ENCODE measurements at places on chromosomes 1 and 21. TPM values are rescaled to one million over a fixed set of nuclear protein-coding genes. Genes with fewer than 3 reads are reported as not detected.

- H3K4me3 ChIP-seq = peak overlapping the region; percentile 58
- no peaks in the 10 kb centered on the region for H3K27me3 ChIP-seq
- peaks cover 2% of the 10 kb centered on the region for H3K36me3 ChIP-seq
- peak; percentile 81 for DNase-seq
These were observed 257.7 kb upstream of the SGIP1 start for GRCh38 chr1:66276218-66276617.

DNA sequence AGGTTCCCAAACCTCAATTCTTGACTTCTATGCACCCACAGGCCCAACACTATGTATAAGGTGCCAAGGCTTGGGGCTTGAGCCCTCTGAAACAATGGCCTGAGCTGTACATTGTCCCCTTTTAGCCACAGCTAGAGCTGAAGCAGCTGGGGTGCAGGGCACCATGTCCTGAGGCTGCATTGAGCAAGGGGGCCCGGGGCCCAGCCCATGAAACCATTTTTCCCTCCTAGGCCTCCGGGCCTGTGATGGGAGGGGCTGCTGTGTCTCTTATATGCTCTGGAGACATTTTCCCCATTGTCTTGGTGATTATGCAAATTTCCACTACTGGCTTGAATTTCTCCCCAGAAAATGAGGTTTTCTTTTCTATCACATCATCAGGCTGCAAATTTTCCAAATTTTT lies 155.5 kb downstream of the FASLG start:
- H3K36me3 ChIP-seq = peaks cover 9% of the 10 kb centered on the region
- H3K4me3 ChIP-seq = no peak overlapping the region
- peaks cover 31% of the 10 kb centered on the region for H3K4me1 ChIP-seq

- H3K27me3 ChIP-seq = no peaks in the 10 kb centered on the region
- no peaks in the 10 kb centered on the region for H3K36me3 ChIP-seq
- H3K27ac ChIP-seq = no peak overlapping the region
- DNase-seq = no peak
- H3K4me1 ChIP-seq = no peaks in the 10 kb centered on the region
These were observed 189.0 kb downstream of the CENPF start for GRCh38 chr1:214791961-214792360.

GRCh38 chr1:3661631-3662030 lies 9.3 kb downstream of the TP73 start:
- H3K27ac ChIP-seq = no peak overlapping the region
- no peaks in the 10 kb centered on the region for H3K36me3 ChIP-seq
- no peak for DNase-seq
- no peak overlapping the region for H3K4me3 ChIP-seq
- H3K4me1 ChIP-seq = no peaks in the 10 kb centered on the region
- peaks cover 7% of the 10 kb centered on the region for H3K27me3 ChIP-seq

- peaks cover 2% of the 10 kb centered on the region for H3K27me3 ChIP-seq
- H3K4me3 ChIP-seq = no peak overlapping the region
- no peak overlapping the region for H3K27ac ChIP-seq
These were observed 283.1 kb downstream of the PLPP3 start for GRCh38 chr1:56295949-56296929.

DNA sequence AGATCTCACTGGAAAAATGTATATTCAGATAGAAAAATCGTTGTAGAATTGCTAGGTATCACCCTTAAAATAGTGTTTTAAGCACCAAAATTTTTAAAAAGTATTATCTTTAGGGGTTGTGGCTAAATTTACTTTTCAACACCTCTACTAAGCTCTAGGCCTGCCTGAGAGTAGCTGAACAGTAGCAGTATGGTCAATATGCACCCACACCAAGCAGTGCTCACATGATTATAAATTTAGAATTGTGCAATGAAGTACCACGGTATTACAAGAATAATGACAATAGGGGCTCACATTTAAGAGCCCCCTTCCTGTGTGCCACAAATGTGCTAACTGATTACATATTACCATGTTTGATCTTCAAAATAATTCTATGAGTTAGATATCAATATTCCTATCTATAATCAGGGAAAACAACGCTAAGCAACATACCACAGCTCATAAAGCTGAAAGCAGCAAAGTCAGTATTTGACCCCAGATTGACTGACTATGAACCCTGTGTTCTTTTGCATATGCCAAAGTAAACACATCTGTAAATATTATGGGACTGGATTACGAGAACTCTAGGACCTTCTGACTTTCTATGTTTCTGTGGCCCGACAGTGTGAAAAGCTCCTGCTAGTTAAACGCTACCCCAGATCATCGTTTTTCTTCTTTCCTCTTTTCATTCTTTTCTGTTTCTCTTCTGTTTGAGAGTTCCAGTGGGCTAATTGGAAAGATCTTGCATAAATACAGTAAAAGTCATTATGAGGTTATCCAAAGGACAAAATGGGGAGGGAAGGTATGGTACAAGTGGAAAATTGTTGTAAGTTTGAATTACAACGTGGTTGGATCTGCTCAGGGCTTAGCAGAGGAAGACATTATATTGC lies 201.1 kb upstream of the C1orf87 start:
- no peak for DNase-seq
- H3K4me3 ChIP-seq = no peak overlapping the region
- no peak overlapping the region for H3K27ac ChIP-seq
- no peaks in the 10 kb centered on the region for H3K4me1 ChIP-seq

DNA sequence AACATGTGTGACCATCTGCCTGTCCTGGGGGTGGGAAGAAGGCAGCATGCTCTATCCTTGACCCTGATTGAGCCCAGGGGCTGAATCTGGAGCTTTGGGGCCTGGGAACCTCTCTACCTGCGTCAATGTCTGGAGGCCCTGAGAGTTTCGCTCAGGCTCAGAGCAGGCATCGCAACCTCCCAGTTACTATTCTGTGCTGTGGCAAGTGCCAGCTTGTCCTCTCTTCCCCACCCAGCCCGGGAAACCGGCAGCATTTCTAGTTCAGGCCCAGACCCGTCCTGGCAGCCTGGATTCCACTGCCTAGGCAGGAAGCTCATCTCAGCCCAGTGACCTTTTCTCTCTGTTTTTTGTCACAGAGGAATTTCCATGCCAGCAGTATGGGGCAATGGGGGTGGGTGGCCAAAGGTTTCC lies 10.0 kb upstream of the IRF6 start:
- no peak for DNase-seq
- peaks cover 10% of the 10 kb centered on the region for H3K27me3 ChIP-seq
- H3K27ac ChIP-seq = no peak overlapping the region
- no peaks in the 10 kb centered on the region for H3K36me3 ChIP-seq

GRCh38 chr1:229862017-229862774 lies 204.8 kb upstream of the GALNT2 start:
- no peaks in the 10 kb centered on the region for H3K36me3 ChIP-seq
- no peak for DNase-seq
- no peak overlapping the region for H3K27ac ChIP-seq
- peaks cover 4% of the 10 kb centered on the region for H3K27me3 ChIP-seq

DNA sequence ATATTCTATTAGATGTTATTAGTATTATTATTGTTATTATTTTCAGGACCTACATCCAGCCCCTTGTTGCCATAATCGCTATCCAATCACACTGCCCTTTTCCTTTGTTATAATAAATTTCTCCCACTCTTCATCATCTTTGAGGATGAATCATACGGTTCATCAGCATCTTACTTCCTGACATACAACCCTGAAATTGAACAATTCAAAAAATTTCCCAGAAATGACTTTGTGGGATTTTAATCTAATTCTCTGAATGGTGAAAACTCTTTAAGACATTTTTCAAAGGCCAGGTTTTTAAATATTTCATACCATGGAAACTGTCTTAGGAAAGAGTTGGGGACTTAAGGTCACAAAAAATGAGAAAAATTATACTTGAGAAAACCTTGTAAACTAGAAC lies 353.5 kb downstream of the ST6GALNAC3 start:
- H3K4me3 ChIP-seq = no peak overlapping the region
- no peaks in the 10 kb centered on the region for H3K36me3 ChIP-seq
- peaks cover 2% of the 10 kb centered on the region for H3K27me3 ChIP-seq
- H3K4me1 ChIP-seq = no peaks in the 10 kb centered on the region
- no peak overlapping the region for H3K27ac ChIP-seq

- peaks cover 69% of the 10 kb centered on the region for H3K4me1 ChIP-seq
- DNase-seq = peak; percentile 94
- peak overlapping the region; percentile 96 for H3K27ac ChIP-seq
- peak overlapping the region; percentile 75 for H3K4me3 ChIP-seq
These were observed 8.0 kb upstream of the B4GALT3 start for GRCh38 chr1:161185282-161185682.

DNA sequence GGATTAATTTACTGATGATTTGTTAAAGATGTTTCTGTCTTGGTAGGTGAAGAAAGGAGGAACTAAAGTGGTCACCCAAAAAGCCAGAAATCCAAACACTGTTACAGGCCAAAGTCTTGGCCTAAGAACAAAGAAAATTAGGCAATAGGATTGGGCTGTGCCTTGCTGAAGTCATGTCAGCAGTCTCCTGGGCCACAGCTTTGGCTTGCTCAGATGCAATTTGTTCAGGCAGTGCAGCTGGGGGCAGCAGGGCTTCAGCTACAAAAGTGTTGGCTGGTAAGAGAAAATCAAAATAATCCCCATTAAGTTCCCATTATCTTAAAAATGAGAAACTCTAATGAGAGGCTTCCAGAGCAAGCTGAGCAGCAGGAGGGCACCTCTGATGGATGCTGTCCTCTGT lies 14.0 kb upstream of the RAP1A start:
- DNase-seq = no peak
- no peaks in the 10 kb centered on the region for H3K27me3 ChIP-seq
- H3K4me1 ChIP-seq = peaks cover 53% of the 10 kb centered on the region
- peaks cover 35% of the 10 kb centered on the region for H3K36me3 ChIP-seq

DNA sequence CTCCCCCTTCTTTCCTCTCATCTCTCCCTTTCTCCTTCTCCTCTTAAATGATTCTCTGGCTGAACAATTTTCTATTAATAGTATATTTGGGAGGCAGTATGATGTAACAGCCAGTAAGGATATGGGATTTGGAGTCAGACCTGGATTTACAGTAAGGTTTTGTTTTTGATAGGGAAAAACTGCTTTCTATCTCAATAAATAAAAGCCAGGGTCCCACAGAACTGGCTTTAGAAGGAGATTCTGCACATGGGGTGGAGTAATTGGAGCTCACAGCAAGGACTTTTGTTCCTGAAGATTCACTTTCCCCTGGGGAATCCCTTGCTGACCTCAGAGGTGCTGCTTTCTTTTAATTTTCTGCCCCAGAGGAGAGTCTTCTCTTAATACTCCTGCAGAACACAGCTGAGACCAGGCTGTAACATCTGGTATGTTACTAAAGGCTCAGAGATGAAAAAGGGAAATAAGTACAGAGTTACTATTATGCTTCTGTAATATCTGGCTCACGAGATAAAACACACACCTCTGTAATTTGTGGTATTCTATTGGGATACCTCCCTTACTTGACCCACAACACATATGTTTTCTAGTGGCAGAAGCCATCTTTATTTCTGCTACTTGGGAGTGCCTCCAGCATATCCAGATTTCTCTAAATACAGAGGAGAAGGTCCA lies 13.4 kb downstream of the EPB41 start:
- H3K27ac ChIP-seq = peak overlapping the region; percentile 89
- peaks cover 13% of the 10 kb centered on the region for H3K36me3 ChIP-seq
- no peaks in the 10 kb centered on the region for H3K27me3 ChIP-seq
- H3K4me3 ChIP-seq = peak overlapping the region; percentile 73
- peak; percentile 64 for DNase-seq

DNA sequence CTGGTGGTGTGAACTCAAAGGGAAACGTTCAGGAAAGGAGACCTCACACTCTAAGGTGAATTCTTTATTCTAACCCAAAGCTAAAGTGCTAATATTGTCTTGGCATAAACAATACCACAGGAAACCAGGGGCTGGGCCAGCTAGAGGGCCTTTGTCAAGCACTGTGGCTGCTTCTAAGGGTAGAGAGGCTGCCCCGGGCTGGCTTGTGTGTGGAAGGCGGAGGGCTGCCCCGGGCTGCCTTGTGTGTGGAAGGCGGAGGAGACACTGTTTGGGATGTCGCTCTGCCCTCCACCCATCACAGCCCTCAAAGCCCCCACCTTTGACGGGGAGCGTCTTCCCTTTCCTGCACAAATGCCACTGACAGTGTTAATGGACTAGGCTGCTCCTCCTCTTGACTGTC lies 216.8 kb downstream of the TOMM20 start:
- DNase-seq = no peak
- no peak overlapping the region for H3K4me3 ChIP-seq
- no peak overlapping the region for H3K27ac ChIP-seq

- peak overlapping the region; percentile 66 for H3K4me3 ChIP-seq
- DNase-seq = no peak
- H3K27me3 ChIP-seq = peaks cover 51% of the 10 kb centered on the region
These were observed 24.2 kb downstream of the PTPRU start for GRCh38 chr1:29260531-29260930.

APCS gene
- not detected for total RNA-seq

ADAMTS4 gene
- total RNA-seq = 0.66 TPM

E2F2 gene
- total RNA-seq = 30.4 TPM

HSD11B1 gene
- 15.1 TPM for total RNA-seq

NRAS gene
- total RNA-seq = 61.4 TPM

ACTA1 gene
- not detected for total RNA-seq

DTL gene
- total RNA-seq = 90.4 TPM

STMN1 gene
- 255 TPM for total RNA-seq

OR14I1 gene
- total RNA-seq = not detected

FAM167B gene
- 0.57 TPM for total RNA-seq

All from activated CD4-positive, alpha-beta T cell treated with anti-CD3 and anti-CD28 coated beads, Interleukin-2, amount 10 ng/mL, durations not matched to agents 24 days and 14 days (primary cell).